ENCODE measurements at places on chromosomes 1 and 21.

- no peak for DNase-seq
Observed at GRCh38 chr1:43171312-43171875, 696 bp downstream of the EBNA1BP2 start.

GRCh38 chr1:171654942-171655745 is 2.7 kb upstream of the MYOC start:
- peak; percentile 81 for DNase-seq

DNA sequence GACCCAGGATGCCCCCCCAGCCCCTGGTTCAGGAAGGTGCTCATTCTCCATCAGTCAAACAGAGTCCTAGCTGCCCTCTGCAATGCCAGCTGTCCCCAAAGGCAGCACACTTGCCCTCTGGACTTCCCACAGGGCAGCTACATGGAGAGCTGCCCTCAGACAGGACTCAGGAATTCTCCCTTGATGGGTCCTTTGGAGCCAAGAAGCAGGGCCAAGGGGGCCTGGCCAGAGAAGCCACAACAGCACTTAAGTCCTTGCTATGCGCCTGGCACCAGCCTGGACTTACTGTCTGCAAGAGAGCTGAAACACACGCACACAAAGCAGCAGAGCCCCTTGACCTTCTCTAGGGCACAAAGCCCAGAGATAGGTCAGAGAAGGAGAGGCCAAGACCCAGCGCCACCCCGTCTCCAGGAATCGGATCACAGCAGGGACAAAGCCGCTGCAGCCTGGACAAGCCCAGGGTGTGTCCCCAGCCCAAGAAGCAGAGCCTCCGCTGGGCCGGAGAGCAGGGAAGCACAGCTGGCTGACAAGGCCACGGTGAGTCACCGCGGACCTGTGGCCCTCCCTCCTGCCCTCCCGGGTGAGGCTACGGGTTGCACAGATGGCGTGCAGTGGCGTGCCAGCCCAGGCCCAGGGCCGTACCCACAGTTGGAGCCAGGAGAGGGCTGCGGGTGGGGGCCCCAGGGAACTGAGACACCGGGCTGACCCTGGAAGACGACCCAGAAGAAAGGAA is 1.7 kb downstream of the WNT9A start:
- DNase-seq, result no peak

- DNase-seq, result no peak
Observed at GRCh38 chr1:73781251-73781650, 416.7 kb downstream of the LRRIQ3 start.

DNA sequence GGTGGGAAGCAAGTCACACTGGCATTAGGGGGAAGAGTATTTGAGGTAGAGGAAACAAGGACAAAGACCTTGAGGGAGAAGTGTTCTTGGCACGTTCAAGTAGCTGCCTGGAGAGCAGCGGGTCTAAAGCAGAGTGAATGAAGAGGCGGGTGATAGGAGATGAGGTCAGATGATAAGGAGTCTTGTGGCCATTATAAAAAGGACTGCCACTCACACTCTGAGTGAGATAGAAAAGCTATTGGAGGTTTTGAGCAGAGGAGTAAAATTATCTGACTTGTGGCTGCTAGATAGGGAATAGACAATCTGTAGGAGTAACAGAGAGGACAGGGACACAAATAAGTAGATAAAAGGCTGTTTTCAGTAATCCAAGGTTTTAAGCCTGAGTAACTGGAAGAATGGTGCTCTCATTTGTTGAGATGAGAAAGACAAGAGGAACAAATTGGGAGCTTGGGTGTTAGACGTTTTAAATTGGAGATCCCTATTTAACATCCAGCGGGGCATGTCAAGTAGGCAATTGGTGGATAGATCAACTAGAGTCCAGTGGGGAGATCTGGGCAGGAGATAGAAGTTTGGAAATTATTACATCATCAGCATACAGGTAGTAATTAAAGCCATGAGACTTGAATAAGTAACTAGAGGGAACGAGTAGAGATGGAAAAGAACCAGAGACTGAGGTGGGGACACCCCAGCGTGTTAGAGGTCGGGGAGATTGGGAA is 43.7 kb downstream of the HENMT1 start:
- peak; percentile 3 for DNase-seq

DNA sequence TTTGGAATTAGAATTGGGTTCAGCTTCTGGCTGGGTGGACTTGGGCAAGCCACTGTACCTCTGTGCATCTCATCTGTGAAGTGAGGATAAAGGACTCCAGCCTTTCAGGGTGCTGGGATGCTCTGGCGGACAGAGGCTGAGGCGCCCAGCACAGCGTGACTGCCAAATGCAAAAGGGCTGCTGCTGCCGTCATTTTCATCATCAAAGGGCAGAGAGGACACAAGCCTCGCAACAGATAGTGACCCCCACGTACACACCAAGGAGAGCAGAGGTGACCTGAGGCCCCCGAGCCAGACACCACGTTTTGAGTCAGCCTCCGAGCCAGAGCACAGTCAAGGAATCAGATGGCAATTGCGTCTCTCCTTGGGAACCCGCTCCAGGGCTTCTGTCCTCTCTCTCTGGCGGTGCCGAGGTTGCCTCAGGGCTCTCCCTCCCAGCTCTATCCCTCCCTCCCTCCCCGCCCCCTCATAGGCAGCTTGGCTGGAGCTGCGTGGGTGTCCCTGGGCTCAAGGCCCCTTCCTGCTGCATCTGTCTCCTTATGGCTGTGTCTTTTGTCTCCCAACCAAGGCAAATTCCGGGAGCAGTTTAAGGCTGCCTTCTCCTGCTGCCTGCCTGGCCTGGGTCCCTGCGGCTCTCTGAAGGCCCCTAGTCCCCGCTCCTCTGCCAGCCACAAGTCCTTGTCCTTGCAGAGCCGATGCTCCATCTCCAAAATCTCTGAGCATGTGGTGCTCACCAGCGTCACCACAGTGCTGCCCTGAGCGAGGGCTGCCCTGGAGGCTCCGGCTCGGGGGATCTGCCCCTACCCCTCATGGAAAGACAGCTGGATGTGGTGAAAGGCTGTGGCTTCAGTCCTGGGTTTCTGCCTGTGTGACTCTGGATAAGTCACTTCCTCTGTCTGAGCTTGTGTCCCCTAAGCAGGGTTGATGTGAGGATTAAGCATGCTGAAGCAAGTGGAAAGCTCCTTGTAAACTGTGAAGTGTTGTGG is 9.0 kb downstream of the HCRTR1 start:
- no peak for DNase-seq

DNA sequence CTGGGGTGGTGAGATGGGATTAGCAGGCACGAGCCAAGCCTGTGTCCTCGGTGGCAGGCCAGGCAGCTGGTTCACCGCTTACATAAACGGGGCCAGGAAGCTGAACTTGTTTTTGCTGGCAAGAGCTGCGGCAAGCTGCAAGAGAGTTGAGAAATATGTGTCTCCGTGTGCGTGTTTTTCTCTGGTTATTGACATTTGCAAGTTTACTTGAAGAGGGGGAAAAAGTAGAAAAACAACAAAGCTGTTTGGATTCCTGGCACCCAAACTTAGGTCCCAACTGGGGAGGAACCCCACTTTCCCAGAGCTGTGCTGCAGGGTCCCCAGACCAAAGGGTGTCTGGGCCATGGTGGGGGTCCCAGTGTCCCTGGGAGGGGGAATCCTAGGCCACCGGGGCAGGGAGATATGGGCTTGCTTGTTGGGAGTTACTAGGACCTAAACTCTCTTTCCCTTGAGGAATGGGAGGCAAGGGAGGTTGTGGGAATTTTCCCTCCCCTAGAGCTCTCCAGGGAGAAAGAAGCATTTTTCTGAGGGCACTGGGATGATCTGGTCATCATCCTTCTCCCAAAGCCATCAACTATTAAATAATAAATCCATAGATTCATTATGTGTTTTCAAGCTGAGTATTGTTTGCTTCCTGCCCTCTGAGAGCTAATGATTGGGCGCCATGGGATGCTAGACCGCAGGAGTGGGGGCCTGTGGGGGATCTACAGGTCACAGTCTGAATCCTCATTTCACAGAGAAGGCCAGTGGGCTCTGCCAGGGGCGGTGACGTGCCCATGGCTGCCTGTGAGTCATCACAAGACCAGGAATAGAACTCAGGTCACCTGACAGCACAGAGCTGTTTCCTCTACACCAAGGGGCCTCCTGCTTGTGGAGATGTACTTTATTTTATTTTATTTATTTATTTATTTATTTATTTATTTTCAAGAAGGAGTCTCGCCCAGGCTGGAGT is 14.8 kb downstream of the IL6R start:
- DNase-seq, result peak; percentile 73

GRCh38 chr1:27528818-27529703 is 39.1 kb upstream of the WASF2 start:
- no peak for DNase-seq

DNA sequence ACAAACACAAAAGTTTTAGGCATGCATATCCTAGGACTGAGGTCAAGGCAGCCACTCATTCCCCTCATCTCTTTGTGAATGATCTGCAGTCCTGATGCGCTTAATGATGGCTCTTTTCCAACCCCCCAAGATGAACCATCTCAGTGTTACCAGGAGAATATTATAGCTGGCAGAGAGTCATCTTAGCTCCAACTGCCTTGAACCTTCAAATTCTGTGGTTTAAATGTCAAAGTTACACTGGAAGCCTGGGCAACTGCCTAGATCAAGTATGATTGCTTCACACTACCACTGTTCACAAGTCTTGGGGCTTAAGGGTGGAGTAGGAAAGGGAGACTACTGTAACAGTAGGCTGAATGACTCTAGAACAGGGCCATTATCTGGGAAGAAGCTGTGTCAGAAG is 8.0 kb upstream of the MYBPHL start:
- DNase-seq, result no peak

DNA sequence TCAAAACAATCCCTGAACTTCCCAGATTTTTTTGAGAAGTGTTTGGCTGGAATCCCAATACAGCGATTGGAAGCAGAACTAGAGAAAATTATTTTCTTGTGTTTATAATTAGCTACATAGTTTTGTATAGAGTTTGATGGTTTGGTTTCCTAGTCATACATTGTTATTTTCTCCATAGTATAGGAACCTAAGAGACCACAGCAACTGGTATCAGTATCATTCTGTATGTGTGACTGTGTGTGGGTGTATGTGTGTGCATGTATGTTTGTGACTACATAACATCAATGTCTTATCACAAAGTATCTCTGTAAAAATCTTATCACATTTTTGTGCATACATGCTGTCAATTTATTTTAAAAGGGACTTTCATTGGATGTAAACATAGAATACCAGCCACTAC is 780.5 kb downstream of the MRPL39 start:
- no peak for DNase-seq

DNA sequence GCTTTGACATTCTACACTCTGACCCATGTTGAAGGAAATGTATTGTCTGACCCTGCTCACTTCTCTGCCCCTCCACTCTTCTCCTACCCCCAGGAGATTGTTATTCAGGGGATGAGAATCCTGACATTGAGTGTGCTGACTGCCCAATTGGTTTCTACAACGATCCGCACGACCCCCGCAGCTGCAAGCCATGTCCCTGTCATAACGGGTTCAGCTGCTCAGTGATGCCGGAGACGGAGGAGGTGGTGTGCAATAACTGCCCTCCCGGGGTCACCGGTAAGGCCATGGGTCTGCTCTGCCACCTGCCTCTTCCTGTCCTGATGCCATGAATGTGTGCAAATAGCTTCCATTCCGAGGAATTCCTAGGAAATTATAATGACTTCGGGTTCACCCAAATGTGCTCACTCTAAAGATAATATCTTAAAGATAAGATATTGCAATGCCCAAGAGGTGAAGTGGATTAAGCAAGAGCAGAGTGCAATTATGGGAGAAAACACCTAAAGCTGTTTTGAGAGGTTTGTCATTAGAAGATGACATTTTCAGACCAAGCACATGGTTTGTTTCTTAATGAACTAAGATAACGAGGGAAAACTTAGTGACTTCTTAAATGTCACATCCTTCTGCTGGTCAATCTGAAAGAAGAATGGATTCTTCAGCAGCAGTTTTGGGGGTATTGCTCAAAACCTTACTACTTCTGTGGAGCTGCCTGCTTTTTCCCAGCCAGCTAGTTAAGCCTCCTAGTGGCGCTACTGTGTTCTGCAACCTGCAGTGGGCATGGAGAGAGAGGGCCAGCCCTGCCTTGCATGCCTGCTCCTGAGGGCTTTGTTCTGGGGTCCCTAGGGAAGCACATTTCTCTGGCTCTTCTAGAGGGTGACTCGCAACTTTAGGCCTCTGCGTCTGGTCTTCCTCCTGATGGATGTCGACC is 41.6 kb downstream of the LAMC2 start:
- DNase-seq, result peak; percentile 58

GRCh38 chr1:219220945-219221344 is 47.3 kb downstream of the LYPLAL1 start:
- peak; percentile 23 for DNase-seq

DNA sequence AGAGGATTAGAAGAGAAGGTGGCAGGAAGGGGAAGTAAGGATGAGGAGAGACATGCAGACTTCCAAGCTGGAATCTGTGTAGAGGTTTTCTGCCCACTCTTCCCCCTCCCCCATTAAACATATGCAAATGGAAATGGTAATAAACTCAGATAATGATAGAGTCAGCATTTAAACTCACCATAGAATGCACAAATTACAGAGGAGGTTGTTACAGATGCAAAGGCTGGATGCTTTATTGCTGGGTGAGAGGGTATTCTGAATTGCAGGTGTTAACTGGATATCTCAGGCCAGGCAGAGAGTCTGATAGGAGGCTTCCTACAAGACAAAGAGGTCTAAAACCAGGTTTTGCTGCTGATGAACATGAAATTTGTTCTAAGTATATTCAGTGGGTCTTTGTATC is 372.5 kb downstream of the SEC16B start:
- DNase-seq, result no peak

DNA sequence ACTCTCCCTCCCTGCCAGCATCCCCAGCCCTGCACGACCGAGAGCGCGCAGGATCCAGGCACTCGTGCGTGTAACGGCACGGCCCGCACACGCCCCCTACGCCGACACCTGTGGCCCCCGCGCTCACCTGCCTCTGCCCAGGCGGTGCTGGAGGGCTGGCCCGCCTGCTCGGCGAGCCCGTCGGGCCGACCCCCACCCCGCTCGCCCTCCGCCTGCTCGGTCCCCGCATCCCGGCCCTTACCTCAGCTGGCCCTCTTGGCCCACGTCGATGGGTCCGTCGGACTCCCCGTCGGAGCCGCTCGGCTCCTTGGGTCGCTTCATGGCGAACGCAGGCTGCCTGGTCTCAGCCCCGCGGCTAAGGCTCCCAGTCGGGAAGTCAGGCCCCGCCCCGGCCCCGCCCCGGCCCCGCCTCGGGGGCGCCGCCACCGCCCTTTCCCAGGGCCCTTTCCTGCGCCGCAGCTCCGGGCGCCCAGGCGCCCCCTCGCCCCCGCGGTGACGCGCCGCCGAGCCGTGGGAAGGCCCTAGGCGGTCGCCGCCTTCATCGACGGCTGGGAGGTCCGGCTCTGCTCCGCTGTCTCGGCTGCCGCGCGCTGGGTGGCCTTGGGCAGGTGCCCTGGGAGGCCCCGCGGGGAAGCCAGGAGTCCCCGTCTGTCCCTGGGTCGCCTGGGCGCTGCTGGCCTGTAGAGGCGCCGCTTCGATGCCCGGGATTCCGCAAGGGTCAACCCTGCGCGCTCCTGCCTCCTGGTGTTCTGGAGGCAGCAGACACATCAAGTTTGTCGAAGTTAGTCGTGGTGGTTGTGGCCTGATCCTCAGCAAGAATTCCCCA is at the start of gene HEYL:
Gene HEYL (minus strand): TSS at position 339 of the 826 bp plus-strand sequence. CDS start 18 bp downstream, at position 321.
- DNase-seq, result peak; percentile 72

Measured in activated CD4-positive, alpha-beta T cell treated with anti-CD3 and anti-CD28 coated beads, Interleukin-2, Interleukin-6, amounts not matched to agents 100 ng/mL and 50 ng/mL, durations not matched to agents 16 hours and 8 hours (primary cell).